Left renal cortex interstitium (tissue), 4 donors: ENCODE measurements at places on chromosomes 16 and 17.

DNA sequence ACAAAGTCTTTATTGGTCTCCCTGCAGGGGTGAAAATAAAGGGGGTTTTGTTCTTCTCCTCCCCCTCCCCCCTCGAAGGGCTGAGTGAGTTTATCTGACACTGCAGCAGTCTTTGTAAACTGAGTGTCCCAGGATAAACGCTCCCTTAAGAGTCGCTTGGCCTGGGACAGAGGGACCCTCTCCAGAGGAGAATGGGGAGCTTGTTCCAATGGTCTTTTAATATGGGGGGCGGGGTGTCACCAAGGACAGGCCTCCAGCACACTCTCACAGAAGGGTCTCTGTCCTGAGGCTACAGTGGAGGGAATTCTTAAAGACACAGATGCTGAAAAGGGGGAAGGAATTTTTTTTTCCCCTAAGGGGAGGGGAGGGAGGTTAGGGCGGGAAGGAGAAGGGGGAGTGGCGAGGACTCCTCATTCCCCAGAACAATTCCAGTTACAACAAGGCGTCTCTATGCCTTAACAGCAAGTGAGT lies 455.5 kb downstream of the SOX9 start:
- DNase-seq, result no peak

- DNase-seq, result no peak
Observed at GRCh38 chr17:3718201-3718600, 5.5 kb upstream of the HASPIN start.

DNA sequence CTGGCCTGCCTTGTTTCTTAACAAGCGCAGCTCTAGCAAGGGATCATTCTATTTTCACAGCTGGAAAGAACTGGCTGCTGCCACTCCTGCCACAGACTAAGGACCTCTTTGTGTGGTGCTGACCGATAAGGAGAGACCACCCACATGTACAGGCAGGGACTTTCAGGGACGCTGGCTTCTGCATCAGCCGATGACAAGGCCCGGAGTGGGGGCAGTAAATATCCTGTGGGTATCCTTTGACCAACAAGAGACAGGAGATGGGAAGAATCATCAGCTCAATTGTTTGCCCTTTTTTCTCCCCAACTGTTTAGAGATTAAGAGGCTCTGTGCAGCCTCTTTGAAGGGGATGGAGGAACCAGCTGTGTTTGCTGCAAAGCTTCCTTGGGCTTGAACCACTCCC lies 9.2 kb upstream of the ITPRIPL2 start:
- no peak for DNase-seq

- no peak for DNase-seq
Observed at GRCh38 chr17:75096082-75096625, 8.4 kb downstream of the SLC16A5 start.

- no peak for DNase-seq
Observed at GRCh38 chr16:67644038-67644437, 906 bp upstream of the CARMIL2 start.

GRCh38 chr17:42547001-42547461 lies 5.7 kb upstream of the HSD17B1 start:
- DNase-seq, result no peak

DNA sequence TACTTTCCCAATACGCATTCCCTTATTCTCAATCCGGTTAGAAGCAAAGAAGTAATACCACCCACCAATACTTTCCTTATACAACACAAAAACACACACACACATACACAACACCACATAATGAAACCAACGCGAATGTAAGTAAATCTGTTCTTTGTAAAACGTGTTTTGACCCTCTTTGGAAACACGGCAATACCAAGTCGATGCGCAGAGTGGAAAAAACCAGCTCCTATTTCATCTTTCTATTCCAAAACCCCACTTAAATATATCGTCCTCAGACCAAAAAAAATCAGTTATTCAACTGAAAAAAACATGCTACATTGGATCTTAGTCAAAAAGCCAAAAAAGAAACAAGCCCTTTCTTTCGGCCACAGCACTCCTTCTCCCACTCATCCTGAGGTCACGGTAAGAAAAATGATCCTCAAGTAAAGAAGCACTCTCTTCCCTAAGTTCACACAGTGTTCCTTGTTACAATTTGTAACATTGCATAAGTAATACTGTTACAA lies 31.0 kb upstream of the ARL4D start:
- DNase-seq, result peak; percentile 99

DNA sequence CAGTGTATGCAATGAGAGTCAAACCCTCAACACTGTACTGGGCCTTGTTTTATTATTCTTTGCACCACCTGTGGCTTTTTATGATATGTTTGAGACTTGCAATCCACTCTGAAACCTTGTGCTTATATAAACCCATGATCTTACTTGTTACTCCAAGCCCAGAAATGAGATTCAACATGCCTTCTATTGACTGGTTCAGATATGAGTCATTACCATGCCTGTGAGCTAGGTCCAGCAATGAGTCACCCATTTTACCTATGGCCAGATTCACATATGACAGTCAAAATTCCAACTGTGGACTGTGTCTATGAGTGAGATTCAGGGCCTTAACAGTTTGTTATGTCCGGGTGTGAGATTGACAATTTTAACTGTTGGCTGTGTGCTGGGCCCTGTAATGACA lies 1846.1 kb downstream of the TP53TG3F start:
- DNase-seq, result no peak

- peak; percentile 100 for DNase-seq
Observed at GRCh38 chr16:30609926-30610839, at the start of gene ZNF689. Gene ZNF689, minus strand, starts transcription at chr16:30610389. Its CDS starts 348 bp downstream, at chr16:30610041.

DNA sequence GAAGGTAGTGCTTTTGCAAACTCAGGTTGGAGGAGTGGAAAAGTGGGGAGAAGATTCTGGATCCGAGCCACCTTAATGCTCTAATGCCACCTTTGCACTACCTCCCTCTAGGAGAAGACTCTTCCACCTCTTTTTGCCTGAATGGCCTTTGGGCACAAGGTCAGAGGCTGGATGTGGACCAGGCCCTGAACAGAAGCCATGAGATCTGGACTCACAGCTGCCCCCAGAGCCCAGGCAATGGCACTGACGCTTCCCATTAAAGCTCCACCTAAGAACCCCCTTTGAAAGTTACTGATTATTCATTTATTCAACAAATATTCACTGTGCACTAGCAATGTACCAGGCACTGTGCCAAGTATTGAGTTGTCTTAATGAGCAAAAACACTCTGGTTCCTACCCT lies 3.2 kb downstream of the SHBG start:
- no peak for DNase-seq

- no peak for DNase-seq
Observed at GRCh38 chr17:64216000-64216337, 47.1 kb downstream of the TEX2 start.

- DNase-seq, result no peak
Observed at GRCh38 chr16:88058136-88058535, 106.9 kb downstream of the BANP start.
